ENCODE measurements at places on chromosomes 2 and 18.

DNA sequence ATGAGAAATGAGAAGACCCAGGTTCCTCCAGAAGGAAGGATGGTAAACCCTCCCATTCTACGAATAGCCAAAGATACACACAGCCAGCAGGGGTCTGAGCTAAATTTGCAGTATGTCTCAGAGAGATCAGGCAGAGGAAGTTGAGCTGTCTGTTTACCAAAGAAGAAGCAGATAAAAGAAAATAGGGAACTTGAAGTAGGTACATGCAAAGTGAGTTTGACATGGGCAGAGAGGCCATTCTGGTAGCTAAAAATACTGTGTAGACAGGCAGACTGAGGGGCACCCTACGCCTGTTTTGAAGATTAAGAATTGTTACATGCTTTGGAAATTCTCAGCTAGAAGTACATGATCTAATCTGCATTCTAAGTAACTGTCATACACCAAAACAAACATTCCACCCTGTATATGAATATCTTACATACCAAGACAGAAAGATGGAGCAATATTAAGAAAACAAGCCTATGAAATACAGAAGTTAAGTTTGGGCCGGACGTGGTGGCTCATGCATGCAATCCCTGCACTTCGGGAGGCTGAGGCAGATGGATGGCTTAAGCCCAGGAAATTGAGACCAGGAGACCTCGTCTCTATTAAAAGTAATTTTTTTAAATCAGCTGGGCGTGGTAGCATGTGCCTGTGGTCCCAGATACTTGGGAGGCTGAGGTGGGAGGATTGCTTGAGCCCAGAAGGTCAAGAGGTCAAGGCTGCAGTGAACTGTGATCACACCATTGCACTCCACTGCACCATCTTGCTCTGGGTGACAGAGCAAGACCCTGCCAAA is 157.9 kb downstream of the ANKRD44 start:
- DNase-seq: no peak

GRCh38 chr2:2846332-2847208 is 515.5 kb upstream of the MYT1L start:
- DNase-seq: peak; percentile 94

DNA sequence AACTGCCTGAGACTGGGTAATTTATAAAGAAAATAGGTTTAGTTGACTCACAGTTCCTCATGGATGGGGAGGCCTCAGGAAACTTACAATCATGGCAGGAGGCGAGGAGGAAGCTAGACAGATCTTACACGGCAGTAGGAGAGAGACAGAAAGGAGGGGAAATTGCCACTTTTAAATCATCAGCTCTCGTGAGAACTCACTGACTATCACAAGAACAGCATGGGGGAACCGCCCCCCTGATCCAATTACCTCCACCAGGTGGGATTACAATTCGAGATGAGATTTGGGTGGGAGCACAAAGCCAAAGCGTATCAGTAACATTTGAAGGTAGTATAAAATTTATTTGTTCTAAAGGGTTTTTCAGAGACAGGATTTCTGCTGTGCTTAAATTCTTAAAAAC is 5.4 kb downstream of the GALM start:
- no peak for DNase-seq

- no peak for DNase-seq
Measured at GRCh38 chr2:19691892-19692291, 209.9 kb downstream of the TTC32 start.

GRCh38 chr2:214395040-214395439 is 15.8 kb upstream of the VWC2L start:
- no peak for DNase-seq

GRCh38 chr2:30073523-30073922 is 73.3 kb upstream of the YPEL5 start:
- no peak for DNase-seq

GRCh38 chr2:152304836-152305235 is 30.1 kb upstream of the FMNL2 start:
- DNase-seq: no peak

DNA sequence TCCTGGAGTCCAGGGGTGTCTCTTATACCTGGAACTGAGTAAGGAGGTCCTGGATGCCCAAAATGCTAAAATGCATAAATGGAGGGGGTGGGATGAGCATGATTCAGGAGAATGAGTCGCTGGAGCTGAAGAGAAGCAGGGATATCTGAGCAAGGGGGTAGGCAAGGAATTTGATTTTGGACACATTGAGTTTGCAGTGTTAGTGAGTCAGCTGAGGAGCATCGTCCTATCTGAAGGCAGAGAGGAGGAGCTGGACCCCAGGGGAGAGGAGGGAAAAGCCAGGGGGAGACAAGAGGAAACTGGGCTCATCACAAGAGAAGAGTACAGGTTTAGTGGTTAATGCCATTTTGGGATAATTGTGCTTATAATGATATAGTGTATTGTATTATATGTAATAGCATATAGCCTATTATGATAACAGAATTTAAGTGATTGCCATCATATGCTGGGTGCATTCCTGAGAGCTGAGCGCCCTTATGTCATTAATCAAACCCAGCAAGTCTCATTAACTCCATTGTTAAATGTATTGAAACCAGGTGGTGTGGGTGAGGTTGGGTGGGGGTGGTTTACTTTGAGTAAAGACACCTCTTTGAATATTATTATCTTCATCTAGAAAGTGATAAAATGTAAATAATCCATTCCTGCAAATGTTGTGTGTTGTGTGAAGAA is 12.4 kb downstream of the EHD3 start:
- no peak for DNase-seq

Measured in NCI-H510A (cell line).